NK-92 treated with Interleukin-12 subunit alpha and Interleukin-12 subunit beta, amount 100 ng/mL, for 24 hours (cell line): ENCODE measurements at places on chromosomes 5 and 9.

- no peak for DNase-seq
Measured at GRCh38 chr9:120263836-120264235, 316.1 kb downstream of the CDK5RAP2 start.

GRCh38 chr5:124654418-124654817 lies 92.0 kb downstream of the ZNF608 start:
- no peak for DNase-seq

GRCh38 chr5:34854459-34855174 lies 15.7 kb downstream of the TTC23L start:
- DNase-seq: no peak

- no peak for DNase-seq
Measured at GRCh38 chr5:68459093-68459809, 243.7 kb downstream of the PIK3R1 start.

DNA sequence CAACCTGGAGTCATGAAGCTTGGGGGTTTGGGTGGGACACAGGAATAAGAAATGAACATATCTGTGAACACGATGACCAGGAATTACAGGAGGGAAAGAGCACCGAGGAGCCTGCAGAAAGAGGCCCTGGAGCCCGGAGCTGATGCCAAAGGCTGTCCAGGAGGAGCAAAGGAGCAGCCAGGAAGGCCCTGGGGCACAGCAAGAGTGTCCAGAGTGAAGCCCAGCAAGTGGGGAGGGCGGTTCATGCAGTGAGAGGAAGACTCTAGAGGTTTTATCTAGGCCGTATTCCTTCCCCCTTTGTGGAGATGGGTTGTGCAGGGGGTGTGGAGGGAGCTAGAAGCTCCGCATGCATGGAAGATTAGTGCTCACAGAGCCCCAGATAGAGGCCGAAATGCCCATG lies 318.4 kb downstream of the GADD45G start:
- DNase-seq: no peak

DNA sequence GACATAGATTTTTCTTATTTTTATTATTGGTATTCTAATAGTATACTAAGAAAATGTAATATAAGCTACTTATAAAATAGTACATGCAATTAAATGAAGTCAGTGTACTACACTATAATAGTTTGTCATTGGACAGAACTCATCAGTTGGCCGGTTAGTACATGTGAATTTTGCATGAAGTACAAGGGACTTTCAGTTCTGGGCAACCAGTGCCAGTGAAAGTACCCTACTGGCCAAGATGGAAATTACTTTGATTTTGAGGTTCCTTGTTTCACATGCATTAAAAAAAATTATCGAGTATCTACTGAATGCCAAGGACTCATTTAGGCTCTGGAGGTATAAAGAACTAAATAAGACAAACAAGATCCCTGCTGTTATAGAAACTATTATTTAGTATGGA lies 213.4 kb upstream of the ELL2 start:
- DNase-seq: no peak

DNA sequence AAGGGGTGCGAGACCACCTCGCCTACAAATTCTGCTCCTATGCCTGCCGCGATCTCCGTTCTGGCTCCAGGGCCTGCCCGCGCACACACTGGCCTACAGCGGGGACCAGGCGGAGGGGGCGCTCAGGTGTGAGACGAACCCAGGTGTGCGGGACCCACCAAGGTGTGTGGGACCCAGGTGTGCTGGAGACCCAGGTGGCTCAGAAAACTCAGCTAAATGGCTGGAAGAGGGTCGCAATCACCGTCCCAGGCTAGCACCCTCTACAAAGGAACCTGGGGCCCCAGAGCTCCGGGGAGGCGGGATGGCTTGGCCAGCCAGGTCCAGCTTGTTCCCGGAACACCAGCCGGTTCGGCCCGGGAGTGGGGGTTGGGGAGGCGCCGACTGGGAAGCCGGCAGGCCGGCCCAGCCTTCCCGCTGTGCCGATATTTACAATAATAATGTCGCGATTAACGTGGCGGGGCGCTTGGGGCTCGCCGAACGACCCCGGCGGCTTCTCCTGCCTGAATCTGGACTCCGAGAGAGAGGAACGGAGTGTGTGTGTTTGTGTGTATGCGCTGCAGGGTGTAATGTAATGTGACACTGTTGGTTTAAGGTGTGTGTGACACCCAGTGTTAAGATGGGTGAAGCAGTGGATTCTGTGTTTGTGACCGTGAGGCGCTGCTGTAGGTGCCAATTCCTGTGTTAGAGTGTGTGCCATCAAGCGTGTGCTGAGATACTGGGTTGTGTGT lies 1.4 kb downstream of the PCDH1 start:
- no peak for DNase-seq

GRCh38 chr9:32708480-32709150 lies 73.1 kb upstream of the TAF1L start:
- DNase-seq: no peak

DNA sequence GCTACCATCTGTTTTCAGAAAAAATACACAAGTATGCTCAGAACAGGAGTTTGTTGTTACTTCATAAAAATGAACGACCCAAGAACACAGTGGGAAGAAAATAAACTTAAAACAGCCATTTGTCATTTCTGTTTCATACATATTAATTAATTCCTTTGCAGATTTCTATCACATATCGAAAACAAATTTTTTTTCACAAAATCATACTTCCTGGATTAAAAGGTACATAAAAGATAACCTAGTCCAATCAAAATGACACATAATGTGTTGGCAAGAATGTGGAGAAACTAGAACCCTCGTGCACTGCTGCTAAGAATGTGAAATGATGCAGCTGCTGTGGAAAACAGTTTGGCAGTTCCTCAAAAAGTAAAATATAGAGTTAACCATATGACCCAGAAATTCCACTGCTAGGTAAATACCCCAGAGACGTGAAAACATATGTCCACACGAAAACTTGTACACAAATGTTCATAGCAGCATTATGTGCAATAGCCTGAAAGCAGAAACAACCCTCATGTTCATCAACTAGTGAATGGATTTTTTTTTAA lies 46.0 kb downstream of the MYO10 start:
- no peak for DNase-seq

- no peak for DNase-seq
Measured at GRCh38 chr5:142032747-142033631, 20.2 kb upstream of the GNPDA1 start.

DNA sequence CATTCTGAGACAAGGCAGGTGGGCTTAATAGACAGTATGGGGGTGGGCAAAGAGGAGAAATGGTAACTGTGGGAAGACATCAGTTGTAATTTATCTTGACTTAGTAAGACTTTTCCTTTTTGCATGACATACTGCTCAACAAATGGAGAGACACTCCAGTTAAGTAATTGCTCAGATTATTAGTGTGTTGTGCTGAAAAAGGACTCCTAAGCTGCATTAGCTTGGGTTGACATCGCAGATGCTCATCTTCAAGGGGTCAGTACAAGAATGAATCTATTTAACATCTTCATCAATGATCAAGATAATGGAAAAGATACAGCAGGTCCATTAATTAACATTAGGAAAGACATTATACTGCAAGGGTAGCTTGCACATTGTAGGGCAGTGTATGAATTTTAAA lies 181.1 kb upstream of the ELAVL2 start:
- no peak for DNase-seq

GRCh38 chr5:42767491-42768105 lies 11.0 kb downstream of the CCDC152 start:
- DNase-seq: no peak

DNA sequence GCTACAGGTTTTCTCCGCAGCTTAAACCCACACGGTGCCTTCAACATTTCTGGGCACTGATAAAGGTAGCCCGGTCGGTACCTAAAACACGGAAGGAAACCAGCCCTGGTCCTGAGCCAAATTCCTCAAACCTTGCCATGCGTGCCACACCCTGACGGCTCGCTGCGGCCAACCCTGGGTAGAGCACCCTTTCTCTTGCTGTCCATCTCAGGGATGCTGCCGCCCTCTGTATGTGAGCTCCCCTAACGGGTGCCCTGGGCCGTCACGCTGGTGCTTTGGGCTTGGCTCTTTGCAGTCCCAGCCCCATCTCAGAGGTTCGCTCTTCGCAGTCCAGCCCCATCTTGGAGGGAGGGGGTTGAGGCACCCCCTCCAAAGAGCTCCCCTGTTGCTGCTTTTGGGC lies 43.9 kb downstream of the PNPLA7 start:
- DNase-seq: no peak

- no peak for DNase-seq
Measured at GRCh38 chr5:78754655-78755054, 106.1 kb upstream of the LHFPL2 start.

DNA sequence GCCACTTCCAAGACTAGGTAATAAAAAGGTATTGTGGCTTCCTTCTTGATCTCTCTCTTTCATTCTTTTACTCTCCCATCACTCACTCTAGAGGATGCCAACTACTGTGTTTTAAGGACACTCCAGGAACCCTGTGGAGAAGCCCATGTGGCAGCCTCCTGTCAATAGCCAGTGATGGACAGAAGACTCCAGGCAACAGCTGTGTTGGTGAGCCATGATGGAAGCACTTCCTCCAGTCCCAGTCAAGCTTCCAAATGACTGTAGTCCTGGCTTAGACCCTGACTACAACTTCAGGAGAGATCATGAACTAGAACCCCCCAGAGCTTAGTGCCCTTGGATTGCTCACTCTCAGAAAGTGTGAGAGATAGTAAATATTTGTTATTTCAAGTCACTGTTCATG lies 123.9 kb downstream of the PPP2R2B start:
- DNase-seq: no peak

- no peak for DNase-seq
Measured at GRCh38 chr9:105330755-105331154, 86.3 kb downstream of the SLC44A1 start.

DNA sequence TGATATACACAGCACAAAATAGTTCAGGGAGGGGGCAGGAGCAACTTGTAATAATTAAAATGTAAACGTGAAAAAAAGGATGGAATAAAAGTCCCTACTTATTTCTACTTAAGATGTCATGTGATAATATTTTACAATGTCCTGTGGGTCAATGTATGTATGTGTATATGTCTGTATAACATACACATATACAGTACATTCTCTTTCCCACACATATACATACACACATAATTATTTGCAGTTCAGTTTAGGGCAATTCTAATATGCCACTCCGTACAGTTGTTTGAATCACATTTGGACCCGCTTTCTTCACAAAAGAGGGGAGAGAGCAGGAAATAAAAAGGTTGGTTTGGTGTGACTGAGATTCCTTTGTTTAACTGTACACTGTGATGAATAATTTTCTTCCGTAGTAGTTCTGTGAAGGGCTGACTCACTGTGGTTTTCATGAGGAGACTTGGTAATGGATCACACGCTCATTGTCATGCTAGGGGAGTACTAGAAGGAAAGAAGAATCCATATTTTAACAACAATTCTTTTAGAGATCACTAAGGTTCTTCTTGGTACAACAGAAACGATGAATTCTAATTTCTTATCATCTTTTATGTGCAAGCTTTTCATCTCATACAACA lies 26.2 kb upstream of the ACOT12 start:
- DNase-seq: no peak

DNA sequence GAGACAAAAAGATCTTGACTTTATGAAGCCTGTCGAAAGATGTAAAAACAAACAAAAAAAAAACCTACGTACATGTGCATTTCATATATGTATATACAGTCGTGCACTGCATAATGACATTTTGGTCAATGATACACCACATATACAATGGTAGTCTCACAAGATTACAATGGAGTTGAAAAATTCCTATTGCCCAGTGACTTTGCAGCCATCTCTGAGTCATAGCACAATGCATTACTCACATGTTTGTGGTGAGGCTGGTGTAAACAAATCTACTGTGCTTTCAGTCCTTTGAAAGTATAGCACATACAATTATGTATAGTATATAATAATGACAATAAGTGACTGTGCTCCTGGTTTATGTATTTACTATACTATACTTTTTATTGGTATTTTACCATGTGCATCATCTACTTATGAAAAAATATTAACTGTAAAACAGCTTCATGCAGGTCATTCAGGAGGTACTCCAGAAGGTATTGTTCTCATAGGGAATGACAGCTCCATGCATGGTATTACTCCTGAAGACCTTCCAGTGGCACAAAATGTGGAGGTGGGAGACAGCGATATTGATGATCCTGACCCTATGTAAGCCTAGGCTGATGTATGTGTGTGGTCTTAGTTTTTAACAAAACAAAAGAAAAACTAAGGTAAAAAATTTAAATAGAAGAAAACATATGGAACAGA lies 73.7 kb upstream of the FST start:
- no peak for DNase-seq

- DNase-seq: peak; percentile 68
Measured at GRCh38 chr5:73448463-73449136, at the start of gene FOXD1. FOXD1 (minus strand) TSS chr5:73448777; CDS start chr5:73448362, 415 bp downstream.

- peak; percentile 26 for DNase-seq
Measured at GRCh38 chr5:154179846-154180710, 10.5 kb upstream of the GALNT10 start.

GRCh38 chr5:170164087-170164486 lies 58.4 kb downstream of the FOXI1 start:
- DNase-seq: no peak

DNA sequence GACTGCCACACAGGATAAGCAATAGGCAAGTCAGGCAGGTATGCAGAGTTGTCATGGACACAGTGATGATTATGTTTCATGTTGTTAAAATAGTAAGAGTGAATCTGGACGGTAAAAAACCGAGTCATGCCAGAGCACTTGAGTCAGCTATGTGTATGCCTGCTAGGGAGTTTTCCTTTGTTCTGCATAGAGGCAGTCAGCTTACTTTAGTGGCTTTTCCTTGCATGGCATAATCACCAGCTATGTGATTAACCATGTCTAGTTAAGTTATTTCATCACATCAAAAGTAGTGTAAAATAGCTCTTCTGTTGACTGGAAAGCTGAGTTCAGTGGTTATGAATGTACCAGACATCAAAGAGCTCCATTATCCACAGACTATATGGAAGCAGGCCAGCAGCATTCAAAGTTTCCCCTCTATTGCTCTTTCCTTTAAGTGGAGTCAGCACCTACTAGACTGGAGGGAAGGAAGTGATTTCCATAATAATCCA lies 989.8 kb downstream of the TLE1 start:
- DNase-seq: no peak

DNA sequence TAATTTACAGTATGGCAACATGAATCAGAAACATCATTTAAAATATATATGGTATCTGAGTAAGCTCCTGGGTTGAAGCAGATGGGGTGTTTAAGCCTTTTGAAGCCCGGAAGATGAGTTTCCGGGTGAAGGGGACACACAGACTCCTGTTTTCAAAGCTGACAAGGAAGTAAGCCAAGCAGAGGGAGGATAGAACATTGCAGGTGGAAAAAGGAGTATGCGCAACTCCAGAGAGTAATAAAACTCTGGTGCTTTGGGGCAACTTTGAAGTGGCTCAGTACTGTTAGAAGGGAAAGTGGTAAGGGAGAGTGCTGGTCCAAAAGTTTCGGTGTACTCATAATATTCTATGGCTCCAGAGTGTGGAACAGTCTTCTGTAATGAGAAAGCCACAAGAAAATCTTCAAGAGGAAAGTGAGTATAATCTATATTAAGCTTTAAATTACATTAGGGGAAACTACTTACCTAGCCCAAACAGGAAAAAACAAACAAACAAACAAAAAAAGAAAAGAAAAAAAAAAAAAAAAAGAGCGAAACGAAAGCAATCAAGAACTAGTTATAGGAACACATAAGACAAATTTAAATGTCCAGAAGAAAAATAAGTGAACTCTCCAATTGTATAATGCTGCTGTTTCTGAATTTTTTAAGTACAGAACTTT lies 2.3 kb upstream of the ST8SIA4 start:
- no peak for DNase-seq

GRCh38 chr9:84857211-84857610 lies 187.7 kb downstream of the NTRK2 start:
- no peak for DNase-seq
